ENCODE measurements at places on chromosomes 12 and 14. TPM values are rescaled to one million over a fixed set of nuclear protein-coding genes. Genes with fewer than 3 reads are reported as not detected.

PLEKHD1 gene
- 0.28 TPM for total RNA-seq

ACOT4 gene
- 3.7 TPM for total RNA-seq

PTPRR gene
- 1.6 TPM for total RNA-seq

DNA sequence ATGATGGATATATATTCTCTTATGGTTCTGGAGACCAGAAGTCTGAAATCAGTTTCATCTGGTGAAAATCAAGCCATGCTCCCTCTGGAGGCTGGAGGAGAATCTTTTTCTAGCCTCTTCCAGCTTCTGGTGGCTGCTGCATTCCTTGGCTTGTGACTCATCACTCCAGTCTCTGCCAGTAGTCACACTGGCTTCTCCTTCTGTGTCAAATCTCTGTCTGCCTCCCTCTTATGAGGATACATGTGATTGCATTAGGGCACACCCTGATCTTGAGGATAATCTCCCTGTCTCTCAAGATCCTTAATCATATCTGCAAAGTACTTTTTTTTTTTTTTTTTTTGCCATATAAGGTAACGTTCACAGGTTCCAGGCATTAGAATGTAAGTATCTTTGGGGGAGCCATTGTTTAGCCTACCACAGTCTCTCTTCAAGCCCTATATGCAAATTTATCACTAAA lies 17.7 kb downstream of the DNAL1 start:
- DNase-seq: peak; percentile 83

GRCh38 chr14:59389936-59390335 lies 75.2 kb downstream of the GPR135 start:
- DNase-seq: no peak

GRCh38 chr12:42565633-42566032 lies 23.9 kb downstream of the PRICKLE1 start:
- DNase-seq: peak; percentile 39
